ENCODE measurements at places on chromosomes 4 and X.

- no peak for DNase-seq
Observed at GRCh38 chr4:189002475-189002874, 863.2 kb downstream of the TRIML1 start.

GRCh38 chr4:125975861-125976397 is 661.2 kb downstream of the FAT4 start:
- DNase-seq, result no peak

DNA sequence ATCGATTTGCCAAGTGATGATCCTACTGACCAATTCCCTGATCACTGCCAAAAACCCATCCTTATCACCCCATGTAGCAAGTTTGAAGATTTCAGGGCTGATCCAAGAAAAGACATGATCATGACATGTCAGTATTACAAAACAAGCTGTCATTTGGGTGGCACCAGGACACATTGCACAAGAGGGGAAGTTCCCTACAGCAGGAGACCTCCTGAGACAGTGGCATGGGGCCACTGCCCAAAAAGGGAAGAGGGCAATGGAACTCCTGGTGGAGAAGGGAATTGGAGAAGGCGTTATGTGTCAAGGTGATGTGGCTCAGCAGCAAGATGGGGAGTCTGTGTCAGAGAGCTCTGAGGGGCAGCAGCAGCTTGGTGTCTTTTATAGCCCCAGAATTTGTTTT is 43.4 kb downstream of the ZNF182 start:
- DNase-seq, result no peak

- DNase-seq, result no peak
Observed at GRCh38 chr4:84366161-84366560, 132.9 kb downstream of the NKX6-1 start.

DNA sequence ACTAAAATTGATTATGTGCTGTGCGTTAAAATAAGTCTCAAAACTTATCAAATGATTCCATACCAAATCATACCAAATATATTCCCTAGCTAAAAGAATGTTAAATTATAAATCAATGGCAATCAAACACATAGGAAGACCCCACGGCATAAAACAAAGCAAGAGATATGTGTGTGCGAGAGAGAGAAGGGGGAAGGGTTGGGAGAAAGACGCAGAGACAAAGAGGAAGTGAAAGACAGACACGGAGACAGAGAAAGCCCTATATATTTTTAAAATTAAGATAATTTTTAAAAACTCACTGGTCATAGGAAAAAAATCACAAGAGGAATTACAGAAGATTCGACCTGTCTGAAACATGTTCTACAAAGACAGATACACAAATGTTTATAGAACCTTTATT is 371.4 kb downstream of the NLGN4X start:
- no peak for DNase-seq

Measured in activated T-helper 1 cell treated with anti-CD3 and anti-CD28 coated beads, Interleukin-2, amount 50 U/mL, for 16 hours (primary cell).